ENCODE measurements at places on chromosomes 12 and 14.

DNA sequence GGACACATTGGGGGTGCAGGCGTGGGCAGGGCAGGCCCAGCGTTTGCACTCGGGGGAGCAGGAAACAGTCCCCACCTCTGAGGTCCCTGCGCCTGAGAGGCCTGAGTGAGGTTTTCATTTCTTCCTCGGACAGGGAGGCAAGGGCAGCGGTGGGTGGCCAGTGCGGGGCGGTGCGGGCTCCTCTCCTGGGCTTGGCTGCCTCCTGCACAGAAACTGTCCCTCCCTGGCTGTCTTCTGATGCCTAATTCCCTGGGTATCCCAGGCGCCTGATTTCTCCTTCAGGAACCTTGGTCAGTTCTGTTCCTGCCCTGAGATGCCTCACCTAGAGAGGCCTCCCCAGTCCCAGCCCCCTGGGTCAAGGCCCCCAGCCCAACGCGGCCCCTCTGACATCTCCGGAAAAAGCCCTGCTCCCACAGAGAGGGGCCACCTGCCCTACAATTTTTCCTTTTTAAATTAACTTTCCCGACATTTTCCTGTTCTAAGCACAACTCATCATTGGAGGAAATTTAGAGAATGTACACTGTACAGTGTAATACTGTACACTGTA is 260.3 kb downstream of the ADGRD1 start:
- DNase-seq: no peak

DNA sequence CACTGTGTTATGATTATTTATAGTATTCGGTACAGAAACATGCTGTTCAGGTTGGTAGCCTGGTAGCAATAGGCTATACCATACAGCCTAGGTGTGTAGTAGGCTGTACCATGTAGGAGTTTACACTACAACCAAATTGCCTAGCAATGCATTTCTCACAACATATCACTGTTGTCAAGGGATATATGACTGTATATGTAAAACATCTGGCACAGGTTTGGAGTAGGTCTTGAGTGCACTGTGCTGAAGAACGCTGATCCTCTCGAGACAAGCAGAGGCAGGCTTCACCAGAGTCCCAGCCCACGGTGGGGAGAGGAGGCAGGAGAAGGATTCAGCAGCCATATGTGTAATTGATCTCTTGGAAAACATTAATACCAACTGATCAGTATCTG is 15.0 kb upstream of the TBX5 start:
- DNase-seq: no peak

DNA sequence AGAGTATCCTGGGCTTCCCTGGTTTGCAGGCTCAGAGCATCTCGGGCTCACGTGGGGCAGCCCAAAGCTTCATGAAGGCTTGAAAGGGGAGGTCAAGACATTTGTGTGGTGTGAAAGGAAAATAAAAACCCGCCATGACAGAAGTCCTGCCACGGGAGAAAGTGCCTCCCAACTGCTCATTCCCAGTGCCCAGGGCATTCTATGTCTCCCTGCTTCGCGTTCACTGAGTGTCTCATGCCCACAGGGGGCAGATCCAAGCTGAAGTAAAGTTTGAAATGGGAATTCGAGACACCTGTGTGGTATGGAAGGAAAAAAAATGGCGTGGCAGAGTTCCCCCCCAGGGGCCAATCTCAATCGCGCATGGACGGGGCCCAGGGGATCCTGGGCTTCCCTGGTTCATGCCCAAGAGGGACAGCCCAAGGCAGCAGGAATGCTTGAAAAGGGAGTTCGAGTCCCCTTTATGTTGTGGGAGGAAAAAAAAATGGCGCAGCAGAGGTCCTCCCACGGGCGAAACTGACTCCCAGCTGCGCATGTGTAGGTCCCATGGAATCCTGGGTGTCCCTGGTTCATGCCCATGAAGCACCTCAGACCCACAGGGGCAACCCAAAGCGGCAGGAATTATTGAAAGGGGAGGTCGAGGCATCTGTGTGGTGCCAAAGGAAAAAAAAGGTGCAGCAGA is 576.7 kb downstream of the ALG10 start:
- no peak for DNase-seq

GRCh38 chr12:86484473-86484872 is 228.3 kb upstream of the MGAT4C start:
- DNase-seq: no peak

- no peak for DNase-seq
These were observed 253.7 kb downstream of the DUSP6 start for GRCh38 chr12:89098441-89099112.

- no peak for DNase-seq
These were observed 14.3 kb upstream of the PPP1R13B start for GRCh38 chr14:103861413-103862392.

- no peak for DNase-seq
These were observed 21.8 kb upstream of the RNU6-8 start for GRCh38 chr14:32224737-32225377.

DNA sequence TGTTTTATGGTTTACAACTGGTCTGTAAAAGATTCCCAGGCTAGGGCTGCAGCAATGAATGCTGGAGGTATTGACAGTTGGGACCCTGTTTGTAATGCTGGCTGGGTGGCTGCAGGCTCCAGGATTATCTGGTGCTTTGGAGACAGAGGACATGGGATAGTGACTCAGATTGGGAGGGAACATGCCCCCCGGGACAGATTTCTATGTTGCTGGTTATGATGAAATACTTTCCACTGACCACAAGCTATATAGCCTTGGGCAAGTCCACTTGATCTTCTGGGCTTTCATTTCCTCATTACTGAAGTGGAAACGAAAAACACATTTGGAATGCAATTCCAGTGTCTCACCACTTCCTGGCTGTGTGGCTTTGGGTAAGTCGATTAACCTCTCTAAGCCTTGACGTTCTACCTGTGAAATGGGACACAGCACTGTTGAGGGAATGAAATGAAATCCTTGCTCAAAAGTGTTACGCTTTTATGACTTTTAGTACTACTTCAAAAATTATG is 6.3 kb upstream of the TPCN1 start:
- no peak for DNase-seq

GRCh38 chr14:63652406-63652805 is 10.7 kb upstream of the WDR89 start:
- no peak for DNase-seq

DNA sequence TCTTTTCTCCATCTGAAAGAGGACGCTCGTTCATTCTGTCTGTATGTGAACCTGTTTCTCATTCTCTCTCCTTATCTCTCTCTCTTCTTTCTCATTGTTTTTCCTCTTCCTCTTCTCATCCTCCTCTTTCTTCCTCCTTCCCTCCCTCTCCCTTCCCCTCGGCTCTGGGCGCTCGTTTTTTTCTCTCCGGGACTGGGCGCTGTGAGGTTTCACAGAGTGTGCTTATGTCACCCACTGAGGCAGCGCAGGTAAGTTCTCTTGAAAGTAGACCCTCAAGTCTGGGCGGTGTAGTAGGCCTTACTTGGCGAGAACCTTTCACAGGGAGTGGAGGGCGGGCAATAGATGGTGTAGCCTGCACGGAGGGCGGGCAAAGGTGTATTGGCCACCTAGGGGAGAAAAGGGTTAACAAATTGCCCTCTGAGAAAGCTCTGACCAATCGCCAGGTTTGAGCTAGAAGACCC is 4.5 kb upstream of the SIX1 start:
- no peak for DNase-seq

- DNase-seq: no peak
These were observed 4.5 kb downstream of the MYL6 start for GRCh38 chr12:56162468-56163290.

DNA sequence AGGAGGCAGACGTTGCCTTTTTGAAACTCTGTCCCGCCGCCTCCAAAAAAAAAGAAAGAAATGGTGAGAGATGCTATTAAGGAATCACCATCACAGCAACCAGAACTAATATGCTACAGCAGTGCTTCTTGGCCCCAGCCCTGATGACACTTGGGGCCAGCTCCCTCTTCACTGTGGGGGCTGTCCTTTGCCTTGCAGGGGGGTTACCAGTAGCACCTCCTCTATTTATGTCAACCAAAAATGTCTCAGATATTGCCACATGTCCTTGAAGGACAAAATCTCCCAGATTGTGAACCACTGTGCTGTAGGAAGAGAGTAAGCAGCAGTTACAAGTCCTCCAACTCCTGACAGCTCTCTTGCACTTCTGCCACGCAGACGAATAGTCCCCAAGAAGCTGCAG is 76.4 kb downstream of the LRRC74A start:
- no peak for DNase-seq

DNA sequence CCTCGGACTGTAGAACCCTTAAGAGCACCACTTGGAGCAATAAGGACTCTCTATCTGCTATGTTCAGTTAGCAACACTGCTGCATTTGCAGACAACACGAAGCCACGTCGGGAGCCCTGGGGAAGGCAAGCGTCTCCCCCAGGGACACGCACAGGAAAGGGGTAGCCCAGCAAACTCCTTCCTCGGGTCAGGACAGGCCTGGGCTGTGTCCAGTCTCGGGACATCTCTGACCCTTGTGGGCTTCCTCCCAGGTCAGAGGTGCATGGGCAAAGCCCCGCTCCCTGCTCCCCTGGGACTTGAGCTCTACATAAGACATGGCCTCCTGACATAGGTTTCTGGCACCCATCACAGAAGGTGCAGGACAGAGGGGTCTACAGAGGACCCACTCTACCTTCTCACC is 119.5 kb downstream of the PIWIL1 start:
- DNase-seq: no peak

DNA sequence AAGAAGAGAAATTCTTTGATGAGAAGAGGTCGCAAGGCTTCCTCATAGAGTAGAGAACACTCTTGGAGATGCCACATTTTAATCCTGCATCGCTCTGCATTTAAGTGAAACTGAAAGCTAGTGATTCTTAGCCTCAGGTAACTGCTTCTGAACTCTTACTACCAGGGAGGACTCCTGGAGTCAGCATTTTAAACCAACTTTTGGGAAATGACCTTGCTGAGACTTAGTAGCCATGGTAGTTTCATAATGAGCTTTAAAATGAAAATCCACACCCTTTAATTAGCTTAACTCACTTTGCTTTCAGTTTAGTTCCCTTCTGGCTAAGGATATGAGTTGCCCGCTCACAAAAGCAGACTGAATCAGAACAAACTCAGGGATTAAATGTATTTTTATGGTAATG is 80.3 kb downstream of the SYNE2 start:
- DNase-seq: no peak

Measured in naive B cell (primary cell).